Smooth muscle cell of the coronary artery (primary cell): ENCODE measurements at places on chromosomes 5 and 9. TPM values are rescaled to one million over a fixed set of nuclear protein-coding genes. Genes with fewer than 3 reads are reported as not detected.

Gene EIF4E1B
- not detected in 2 replicates for total RNA-seq

Gene VCAN
- total RNA-seq = 735 and 1,474 TPM in 2 replicates

Gene SPACA9
- 2.6 and 3.2 TPM in 2 replicates for total RNA-seq

Gene ADAM19
- total RNA-seq = 10.8 and 58.1 TPM in 2 replicates

Gene AQP3
- 1.3 and 1.5 TPM in 2 replicates for total RNA-seq

Gene MUSK
- total RNA-seq = under 0.01 TPM in 1 of 2 replicates, not detected in the other

Gene KCNV2
- not detected in 2 replicates for total RNA-seq

Gene FAM114A2
- 26.3 and 48.3 TPM in 2 replicates for total RNA-seq

Gene CDHR2
- 1.1 TPM in 1 of 2 replicates, not detected in the other for total RNA-seq

Gene CDH6
- total RNA-seq = 11.9 and 227 TPM in 2 replicates

Gene ADAMTSL1
- total RNA-seq = 14.5 and 51.2 TPM in 2 replicates

Gene MLANA
- total RNA-seq = not detected in 2 replicates
